ENCODE measurements at places on chromosomes 2 and 18. TPM values are rescaled to one million over a fixed set of nuclear protein-coding genes. Genes with fewer than 3 reads are reported as not detected.

DNA sequence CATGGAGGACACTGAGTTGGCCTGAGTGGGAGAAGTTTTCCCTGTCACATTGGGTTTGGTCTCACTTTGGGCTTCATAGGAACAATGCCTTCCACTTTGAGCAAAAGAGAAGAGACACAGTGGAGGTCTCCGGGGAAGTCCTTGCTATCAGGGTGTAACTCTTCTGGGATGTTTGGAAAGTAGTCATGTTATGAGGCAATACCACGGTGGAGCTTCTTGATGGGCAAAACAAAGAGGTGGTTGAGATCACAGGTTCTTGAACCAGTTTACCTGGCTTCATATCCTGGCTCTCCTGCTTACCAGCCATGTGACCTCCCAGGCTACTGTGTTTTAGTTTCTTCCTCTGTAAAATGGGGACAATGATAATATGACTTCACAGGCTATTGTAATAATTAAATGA lies 478.6 kb downstream of the SLC4A3 start:
- no peak for DNase-seq

DNA sequence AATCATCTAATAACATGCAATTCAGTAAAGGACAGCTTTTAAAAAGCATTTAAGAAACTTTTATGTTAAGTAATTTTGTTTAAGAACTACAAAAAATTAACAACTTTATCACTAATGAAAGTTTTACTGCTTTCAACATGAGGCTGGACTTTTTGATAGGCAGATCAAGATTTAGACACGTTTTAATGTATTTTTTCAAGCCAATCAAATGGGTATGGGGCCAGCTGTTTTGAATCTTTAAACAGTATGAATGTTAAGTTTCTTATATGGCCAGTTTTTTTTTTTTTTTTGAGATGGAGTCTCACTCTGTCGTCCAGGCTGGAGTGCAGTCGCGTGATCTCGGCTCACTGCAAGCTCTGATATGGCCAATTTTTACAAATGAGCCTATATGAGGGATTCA lies 73.1 kb downstream of the ST6GAL2 start:
- DNase-seq, result no peak

DNA sequence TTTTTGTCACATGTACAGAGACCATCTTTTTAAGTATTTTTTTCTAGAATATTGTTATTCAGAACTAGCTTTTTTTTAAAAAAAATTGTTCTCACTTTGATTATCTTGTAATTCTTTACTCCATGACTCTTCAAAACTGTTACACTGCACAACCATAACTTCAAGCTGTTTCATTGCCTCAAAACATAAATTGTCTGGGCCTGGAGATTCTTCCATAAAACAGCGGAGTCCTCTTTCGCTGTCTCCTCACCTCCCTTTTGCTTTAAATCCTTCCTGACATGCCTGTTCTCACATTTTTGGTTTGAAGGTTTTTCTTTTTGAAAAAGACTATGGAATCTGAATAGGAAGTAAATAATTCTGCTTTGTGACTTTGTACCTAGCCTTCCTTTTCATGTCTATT lies 126.7 kb downstream of the GALNT3 start:
- no peak for DNase-seq

GRCh38 chr2:130832296-130832940 lies 4.3 kb upstream of the ARHGEF4 start:
- DNase-seq, result peak; percentile 50

GRCh38 chr2:111148225-111148873 lies 27.6 kb downstream of the BCL2L11 start:
- no peak for DNase-seq

- DNase-seq, result no peak
These were observed 35.4 kb downstream of the ZNF804A start for GRCh38 chr2:184633726-184634125.

GRCh38 chr2:163610817-163611556 lies 124.8 kb downstream of the FIGN start:
- DNase-seq, result no peak

GRCh38 chr2:3420076-3420768 lies 40.7 kb downstream of the TRAPPC12 start:
- DNase-seq, result no peak

The ACOXL gene
- total RNA-seq, result not detected

The CACNB4 gene
- 0.35 TPM for total RNA-seq

DNA sequence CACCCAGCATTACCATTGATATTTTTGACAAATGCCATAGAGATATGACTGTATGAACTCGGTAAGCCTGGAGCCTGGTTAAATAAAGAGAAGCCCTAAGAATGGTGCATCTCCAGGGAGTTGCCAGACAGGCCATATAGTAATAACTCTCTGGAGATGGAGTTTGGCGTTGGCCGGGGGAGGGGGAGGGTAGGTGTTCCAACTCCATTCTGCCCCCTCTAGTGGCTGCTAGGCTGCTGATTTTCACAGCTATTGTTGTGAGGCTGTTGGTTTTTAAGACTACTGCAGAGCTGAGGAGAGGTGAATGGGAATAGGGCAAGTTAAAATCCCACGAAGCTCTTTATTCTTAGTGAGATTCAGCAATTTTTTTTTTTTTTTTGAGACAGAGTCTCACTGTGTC lies 99.9 kb downstream of the GALNT14 start:
- no peak for DNase-seq

DNA sequence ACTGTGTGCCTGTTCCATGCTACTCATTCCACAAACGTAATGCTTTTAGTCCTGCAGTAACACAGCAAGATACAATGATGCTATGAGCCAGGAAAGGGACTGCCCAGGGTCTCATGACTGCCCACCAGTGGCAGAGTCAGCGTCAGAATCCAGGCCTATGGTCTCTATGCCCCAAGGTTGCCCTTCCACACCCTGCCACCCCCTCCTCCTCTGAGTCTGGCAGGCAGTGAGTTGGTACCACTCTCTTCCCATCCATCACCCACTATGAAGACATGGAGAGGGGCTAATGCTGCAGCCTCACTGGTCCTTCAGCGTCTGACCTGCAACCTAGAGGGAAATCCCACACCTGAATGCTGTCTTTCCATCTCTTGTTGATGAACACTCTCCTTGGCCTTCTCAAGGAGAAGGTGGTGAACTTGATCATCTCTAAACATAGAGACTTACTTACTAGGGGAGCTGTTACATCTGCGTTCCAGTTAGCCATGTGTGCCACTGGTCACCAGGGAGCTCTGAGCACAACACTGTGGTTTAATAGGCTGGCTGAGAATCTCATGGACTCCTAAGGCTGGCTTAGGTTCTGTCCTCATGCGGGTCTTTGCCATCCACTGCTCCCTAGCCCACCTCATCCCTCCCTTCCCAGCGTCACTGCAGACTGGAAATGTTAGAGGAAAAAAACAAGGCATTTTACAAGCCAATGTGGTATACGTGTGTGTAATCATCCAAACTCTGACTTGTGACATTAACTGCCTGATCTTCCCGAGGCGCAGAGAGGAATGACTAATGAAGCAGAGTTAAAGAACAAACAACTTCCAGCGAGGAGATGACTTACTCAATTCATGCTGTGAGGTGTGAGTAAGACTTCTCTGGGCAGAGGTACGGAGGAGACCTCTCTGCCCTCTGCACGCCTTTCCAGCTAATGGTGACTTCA lies 28.8 kb downstream of the STEAP3 start:
- DNase-seq, result no peak

DNA sequence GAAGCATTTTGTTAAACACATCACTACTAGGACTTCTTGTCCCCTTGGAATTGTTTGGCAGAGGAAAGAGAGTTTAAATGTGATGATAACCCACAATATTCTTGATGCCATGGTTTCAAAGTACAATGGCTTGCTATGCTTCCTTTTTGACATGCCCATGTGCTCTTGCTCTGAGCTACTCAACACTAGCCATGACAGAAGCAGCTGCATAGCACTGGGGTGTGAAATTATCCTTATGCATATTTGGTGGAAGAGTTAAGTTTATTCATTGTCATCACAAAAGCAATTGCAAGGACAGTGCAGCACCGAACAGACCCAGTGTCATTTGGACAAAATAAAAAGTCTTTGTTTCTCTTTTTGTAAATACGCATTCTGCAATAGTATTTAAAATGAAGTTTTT lies 209.9 kb upstream of the CDH20 start:
- no peak for DNase-seq

DNA sequence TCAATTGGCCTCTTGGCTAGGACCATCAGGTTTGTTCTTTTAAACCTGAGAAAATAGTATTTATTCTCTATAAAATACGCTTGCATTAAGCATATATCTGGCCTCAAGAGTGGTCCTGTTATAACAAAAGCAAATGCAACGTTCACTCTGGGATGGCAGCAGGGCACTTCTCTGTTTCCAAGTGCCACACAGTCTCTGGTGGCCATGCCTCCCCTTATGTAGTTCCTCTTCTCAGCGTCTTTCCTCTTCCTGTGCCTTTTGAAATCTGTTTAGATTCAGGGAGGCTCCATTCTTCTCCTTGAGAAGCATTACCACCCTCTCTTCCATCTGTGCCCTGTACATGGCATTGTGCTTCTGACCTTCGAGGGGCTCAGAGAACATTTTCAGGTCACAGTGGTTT lies 51.9 kb downstream of the TSHZ1 start:
- DNase-seq, result no peak

- no peak for DNase-seq
These were observed 490.0 kb downstream of the TXNL1 start for GRCh38 chr18:56148373-56148772.

DNA sequence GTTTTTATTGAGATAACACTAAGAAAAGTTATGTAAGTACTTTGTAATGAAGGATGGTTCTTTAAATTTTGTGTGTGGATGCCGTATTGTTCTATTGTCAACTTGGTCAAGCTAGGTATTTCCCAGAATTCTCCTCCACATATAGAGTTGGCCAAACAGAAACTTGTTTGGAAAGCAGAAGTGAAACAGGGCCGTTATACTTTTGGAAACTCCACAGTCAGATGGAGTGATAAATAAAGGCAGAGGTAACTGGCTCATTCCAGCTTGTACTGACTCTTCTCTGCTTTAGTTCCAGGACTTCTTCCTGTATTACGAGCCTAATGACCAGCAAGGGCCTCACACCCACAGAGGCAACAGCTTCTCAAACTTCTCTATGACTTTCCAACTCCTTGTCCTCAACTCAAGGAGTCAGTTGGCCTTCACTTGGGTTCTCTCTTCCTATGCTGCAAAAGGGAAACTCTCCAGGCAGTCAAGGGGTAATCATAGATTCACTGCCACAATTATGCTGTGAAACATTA lies 16.4 kb upstream of the STARD7 start:
- DNase-seq, result no peak

- DNase-seq, result no peak
These were observed 92.7 kb upstream of the FN1 start for GRCh38 chr2:215528555-215528954.

The CD8B2 gene
- total RNA-seq, result not detected

- DNase-seq, result no peak
These were observed 47.6 kb downstream of the COL5A2 start for GRCh38 chr2:189131991-189132390.

The SLC5A7 gene
- total RNA-seq, result 0.11 TPM

- no peak for DNase-seq
These were observed 67.9 kb upstream of the ALPP start for GRCh38 chr2:232310696-232311095.

The PJVK gene
- 0.70 TPM for total RNA-seq

The CCDC68 gene
- 3.9 TPM for total RNA-seq

The POTEI gene
- not detected for total RNA-seq

DNA sequence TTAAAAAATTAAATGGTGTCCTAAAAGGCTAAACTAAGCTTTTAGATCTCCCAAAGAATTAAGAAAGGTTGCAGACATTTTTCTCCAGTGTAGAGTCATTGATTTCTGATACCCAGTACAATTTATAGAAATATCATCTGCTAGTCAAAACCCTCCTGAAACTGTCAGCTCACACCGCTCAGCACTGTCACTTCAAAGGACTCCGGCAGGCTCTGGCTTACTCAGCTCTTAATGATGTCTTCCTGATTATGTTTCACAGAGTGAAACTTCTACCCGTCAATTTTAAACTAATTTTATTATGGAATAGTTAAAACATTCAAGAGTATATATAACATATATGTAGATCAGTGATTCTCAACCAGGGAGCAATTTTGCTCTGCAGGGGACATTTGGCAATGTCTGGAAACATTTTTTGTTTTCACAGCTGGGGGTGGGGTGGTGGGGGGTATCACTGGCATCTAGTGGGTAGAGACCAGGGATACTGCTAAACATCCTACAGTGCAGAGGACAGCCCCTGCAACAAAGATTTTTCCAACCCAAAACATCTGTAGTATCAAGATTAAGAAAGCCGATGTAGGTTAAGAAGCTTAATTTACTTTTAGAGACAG lies 31.6 kb downstream of the CDK15 start:
- DNase-seq, result no peak

- DNase-seq, result no peak
These were observed 325.6 kb upstream of the VRK2 start for GRCh38 chr2:57720728-57721627.

GRCh38 chr18:62128157-62128556 lies 58.7 kb downstream of the PIGN start:
- DNase-seq, result no peak

The GAREM1 gene
- total RNA-seq, result 22.7 TPM

The TXNDC2 gene
- total RNA-seq, result not detected

The ALK gene
- 0.08 TPM for total RNA-seq

The ATOH8 gene
- total RNA-seq, result 29.1 TPM

DNA sequence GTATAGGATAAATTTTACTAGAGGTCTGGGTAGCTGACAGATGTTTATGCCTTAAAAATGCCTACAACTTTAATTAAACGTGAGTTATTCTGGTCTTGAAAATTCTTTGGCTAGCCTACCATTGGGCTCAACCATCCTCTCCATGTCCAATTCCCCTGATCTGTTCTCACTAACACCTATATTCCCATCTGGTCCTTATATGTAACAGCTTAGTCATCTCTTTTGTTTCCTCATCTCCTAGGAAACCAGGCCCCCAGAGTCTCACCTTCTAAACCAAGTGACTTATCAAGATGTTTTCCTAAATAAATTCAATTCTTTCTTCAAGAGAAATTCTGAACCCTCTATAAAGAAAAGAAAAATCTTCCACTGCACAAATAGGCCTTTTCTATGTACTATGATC lies 148.5 kb downstream of the TTC32 start:
- no peak for DNase-seq

Data from Right ventricle myocardium inferior (tissue), 1 donor.